ENCODE measurements at places on chromosomes 1 and 21.

DNA sequence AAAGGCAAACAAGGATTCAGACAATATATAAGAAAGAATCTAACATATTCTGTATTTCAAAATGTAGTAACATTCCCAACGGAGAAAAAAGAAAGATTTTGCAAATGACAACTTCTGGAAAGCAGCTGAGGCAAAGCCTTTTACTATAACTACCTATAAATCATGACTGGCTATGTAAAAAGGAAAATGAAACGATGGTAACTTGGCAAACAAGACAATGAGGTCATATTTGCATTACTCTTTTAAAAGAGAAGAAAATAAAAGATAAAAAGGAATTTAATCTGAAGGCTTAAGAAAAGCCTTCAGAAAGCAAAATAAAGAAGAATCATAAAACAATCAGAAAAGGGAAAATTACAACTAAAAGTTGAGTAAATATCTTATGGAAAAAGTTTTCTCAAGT is 25.1 kb upstream of the ASPM start:
- DNase-seq = no peak

DNA sequence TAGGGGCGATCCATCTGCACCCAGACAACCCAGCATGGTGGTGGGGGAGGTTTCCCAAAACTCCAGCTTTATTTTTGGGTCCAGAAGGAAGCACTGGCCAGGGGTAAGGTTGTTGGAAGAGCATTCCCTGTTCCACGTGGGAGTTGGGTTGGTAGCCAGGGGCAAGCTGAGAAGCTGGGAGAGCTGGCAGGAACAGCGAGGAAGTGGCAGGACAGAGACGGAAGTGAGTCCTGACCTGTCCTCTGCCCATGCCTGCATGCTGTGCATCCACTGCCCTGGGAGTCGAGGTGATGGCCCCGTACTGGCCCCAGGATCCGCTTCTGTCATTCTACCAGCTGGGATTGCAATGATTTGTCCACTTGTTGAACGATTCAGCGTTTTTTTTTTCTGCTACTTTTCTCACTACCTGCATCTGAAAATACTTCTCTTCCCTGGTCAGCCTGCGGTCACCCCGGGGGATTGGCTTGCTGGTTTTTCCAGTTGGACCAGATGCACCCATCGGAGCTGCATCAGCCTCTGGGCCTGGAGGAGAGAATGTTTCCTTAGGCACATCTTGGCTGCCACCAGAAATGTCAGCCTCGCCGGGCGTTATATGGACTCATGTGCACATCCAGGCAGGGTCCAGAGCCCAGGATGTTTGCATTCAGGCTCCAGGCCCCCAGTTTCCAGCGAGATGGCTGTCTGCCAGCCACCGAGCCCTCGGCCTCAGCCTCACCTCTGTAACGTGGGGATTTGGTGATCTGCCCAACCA is 28.3 kb upstream of the TMPRSS2 start:
- DNase-seq = no peak

GRCh38 chr1:96820107-96820506 is 98.5 kb downstream of the PTBP2 start:
- DNase-seq = no peak

- DNase-seq = no peak
Measured at GRCh38 chr1:52002038-52002917, 11.8 kb upstream of the RAB3B start.

GRCh38 chr1:53086491-53087070 is 24.6 kb downstream of the PODN start:
- peak; percentile 31 for DNase-seq

DNA sequence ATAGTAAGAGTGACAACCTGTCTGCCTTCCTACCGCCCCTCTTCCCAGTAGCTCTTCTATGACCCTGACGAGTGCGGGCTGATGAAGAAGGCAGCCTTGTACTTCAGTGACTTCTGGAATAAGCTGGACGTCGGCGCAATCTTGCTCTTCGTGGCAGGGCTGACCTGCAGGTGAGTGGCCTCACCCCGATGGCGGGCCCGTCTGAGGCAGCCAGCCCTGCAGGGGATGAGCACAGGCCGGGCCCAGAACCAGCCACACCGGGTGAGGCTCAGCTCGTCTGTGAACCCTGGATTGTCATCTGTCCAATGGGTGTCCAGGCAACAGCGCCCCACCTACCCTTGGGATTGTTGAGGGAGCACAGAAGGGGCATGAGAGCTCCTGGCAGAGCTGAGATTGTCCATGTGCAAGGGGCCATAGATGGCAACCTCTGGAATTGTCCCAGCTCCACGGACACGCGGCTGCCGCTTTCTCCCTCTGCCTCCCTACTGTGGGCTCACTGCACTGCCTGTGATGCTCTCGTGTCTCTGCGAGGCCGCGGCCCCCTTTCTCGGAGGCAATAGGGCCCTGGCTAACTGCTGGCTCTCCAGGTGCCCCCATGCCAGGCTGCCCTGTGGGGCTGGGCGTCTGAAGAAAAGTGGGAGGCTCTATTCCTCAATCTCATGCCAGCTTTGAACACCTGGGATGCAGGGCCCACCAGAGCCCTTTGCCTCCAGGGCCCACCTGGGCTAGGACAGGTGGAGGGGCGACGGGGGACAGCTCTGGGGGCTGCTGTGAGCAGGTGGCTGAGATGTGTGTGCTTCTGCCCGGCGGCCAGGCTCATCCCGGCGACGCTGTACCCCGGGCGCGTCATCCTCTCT is 50.0 kb upstream of the LRRC3 start:
- no peak for DNase-seq

GRCh38 chr1:201753492-201753891 is 75.5 kb upstream of the IPO9 start:
- DNase-seq = no peak

DNA sequence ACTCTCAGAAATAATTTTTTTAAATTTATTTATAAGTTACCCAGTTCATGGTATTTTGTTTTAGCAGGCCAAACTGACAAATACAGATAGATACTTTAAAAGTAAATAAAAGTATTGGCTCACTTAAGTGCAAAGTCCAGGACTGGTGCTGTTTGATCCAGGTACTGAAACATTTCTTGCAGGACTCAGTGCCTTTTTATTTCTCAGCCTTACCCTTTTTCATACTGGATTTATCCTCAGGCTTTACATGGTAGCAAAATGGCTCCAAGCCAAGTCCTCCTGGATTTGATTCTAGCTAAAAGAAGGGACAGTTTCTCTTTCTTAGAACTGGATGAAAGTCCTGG is 83.8 kb downstream of the DIRAS3 start:
- no peak for DNase-seq

GRCh38 chr1:240084337-240084736 is 7.3 kb upstream of the FMN2 start:
- no peak for DNase-seq

DNA sequence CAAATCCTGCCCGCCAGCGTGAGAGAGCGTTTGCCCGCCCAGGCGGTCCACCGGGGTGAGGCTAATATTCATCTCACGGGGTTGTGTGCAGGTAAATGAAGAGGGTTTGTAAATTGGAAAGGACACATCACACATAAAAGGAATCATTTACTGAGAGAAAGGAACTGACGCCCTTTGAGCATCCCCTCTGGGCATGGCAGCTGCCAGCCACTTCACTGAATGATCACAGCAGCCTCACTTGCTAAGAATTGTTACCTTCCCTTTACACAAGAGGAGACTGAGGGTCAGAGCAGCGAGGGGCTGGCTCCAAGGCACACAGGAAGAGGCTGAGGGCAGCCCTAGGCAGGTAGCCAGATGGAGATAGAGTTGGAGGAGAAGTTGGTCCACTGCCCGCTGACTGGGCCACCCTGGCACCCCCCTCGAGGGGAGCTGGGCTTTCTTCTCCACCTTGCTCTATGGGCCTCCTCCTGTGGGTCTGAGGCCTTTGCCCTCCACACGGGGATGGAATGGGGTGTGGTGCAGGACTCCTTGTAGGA is 96.0 kb downstream of the FOXD2 start:
- DNase-seq = no peak

DNA sequence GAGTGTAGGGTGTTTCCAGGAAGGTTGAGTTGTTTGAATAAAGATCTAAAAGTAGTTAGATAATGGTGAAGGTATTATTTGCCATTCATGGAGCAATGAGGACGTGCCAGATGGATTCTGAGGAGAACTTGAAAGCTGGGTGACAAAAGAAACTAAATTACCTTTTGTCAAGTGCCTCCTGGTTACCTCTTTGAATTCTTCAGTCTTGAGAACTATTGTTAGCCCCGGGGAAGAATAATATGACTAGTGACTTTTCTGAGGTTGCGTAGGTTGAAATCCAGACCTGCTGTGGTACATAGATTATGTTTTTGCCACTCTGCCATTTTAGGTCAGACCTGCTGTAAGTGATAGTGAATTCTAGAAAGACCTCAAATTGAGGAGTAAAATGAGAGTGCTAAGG is 11.5 kb downstream of the LAMC1 start:
- no peak for DNase-seq

DNA sequence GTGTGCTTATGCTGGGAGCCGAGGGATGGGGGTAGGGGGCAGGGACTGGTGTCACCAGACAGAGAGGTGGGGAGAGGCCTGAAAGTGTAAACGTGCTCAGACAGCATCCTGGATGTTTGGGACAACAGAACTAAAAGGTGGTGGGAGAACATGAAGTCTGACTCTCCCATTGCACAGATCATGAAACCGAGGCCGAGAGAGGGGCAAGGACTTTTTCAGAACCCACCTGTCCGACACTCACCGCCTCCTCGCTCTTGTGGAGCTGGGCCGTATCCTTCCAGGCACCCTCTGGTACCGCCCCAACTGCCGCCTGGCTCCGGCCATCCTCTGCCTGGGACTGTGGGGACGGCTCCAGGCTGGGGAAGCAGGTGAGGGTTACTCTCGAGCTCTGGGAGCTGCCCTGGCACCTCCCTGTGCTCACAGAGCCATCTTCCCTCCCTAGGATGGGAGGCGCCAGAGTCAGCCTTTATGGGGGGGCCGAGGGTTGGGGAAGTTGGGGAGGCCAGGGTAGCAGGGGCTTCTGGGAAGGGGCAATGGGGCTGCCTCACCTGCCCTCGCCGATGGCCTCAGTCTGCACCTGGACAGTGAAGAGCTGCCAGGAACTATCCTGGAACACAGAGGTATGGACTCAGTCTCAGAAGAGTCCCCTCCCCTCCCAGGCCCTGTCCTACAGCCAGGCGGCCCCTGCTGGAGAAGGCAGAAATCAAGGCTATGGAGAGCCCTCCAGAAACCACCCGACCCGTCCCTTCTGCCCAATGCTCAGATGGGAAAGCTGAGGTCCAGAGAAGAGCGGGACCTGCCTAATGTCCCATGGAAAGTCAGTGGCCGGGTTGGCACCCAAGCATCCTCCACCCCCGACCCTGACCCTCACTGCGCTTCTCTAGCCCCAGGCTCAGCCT is 7.0 kb downstream of the ATP13A2 start:
- no peak for DNase-seq

GRCh38 chr1:247496581-247497285 is 38.8 kb upstream of the OR2B11 start:
- DNase-seq = no peak
